ENCODE measurements at places on chromosomes 7 and 10.

- DNase-seq, result no peak
Measured at GRCh38 chr10:43386981-43387677, 15.7 kb downstream of the FXYD4 start.

GRCh38 chr10:58275908-58276307 is 6.9 kb downstream of the CISD1 start:
- no peak for DNase-seq

DNA sequence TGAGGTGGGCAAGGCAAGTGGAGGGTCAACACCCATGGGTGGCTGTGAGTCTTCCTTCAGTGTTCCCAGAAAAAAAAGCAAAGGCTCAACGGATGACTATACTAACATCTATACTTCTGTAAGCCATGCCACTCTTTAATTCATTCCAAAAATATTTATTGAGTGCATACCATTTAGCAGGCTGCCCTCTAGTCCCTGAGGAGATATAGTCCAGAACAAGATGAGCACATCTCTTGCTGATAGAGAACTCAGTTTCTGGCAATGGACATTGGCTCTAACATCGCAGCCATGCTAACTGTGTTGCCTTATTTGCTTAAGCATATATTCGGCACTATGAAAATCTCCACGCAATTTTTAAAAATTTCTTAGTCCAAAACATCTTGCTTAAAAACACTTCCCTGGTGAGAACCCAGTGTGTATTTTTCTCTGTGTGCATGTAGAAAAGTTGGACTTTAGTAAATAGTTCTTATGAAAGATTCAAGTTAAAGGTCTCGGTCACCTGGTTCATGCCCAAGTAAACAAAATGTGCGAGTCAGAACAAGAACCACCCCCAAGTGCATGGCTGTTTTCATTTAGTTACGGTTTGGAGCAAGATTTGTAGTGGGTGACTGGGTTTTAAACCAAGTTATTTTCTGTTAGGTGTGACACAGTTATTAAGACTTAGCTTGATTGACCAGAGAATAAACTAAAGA is 69.8 kb downstream of the MET start:
- no peak for DNase-seq

GRCh38 chr7:134290286-134290685 is 26.4 kb downstream of the SLC35B4 start:
- DNase-seq, result no peak

DNA sequence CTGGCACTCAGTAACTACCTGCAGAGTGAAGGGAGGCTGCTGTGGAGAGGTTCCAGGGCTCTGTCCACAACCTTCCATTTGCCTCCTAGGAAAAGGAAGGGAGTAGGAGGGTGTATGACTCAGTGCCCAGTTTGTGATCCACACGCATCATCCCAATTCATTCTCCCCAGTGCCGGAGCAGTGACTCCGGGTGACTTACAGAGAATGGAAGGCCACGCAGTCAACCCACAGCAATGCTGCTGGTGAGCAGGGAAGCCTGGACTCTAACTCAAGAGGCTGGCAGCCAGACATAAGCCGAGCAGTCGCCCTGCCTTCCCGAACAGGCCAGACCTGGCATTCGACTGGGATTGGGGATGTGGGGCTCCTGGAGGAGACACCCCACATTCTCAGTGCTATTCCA is 139.9 kb downstream of the SH3PXD2A start:
- no peak for DNase-seq

DNA sequence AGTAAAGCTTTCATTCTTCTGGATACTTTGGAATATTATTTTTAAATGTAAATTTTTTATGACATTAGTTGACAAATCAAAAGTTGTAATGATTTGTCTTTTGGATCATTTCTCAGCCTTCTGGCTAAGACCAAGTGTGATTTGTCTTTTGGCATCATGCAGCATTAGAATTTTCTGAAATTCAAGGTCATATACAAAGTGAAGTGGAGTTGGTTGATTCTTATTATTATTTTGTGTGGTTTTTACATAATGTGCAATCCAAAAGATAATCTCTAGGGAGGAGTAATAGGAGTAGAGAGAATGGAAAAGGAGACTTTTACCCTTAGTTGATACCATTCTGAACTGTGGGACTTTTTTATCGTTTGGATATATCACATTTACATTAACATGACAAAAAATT is 24.2 kb upstream of the SEPTIN7 start:
- DNase-seq, result no peak
